ENCODE measurements at places on chromosomes 12 and 14.

DNA sequence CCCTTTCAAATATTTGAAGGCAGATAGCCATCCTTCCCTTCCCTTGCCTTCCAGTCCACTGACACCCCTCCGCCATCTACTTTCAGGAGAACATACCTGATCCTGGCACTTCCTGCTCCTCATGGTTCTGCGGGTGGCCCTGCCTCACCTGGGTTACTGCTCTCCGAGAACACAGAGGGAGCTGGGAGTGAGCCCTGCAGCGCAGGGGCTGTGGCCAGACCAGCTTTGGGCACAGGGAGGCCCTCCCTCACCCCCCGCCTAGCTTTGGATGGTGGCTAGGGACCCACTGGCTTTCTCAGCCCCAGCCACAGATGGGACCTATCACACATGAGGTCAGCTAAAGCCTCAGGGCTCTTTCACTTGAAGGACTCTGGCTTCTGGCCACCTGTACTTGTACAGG, 12.4 kb downstream of the IQSEC3 start:
- no peak for DNase-seq

DNA sequence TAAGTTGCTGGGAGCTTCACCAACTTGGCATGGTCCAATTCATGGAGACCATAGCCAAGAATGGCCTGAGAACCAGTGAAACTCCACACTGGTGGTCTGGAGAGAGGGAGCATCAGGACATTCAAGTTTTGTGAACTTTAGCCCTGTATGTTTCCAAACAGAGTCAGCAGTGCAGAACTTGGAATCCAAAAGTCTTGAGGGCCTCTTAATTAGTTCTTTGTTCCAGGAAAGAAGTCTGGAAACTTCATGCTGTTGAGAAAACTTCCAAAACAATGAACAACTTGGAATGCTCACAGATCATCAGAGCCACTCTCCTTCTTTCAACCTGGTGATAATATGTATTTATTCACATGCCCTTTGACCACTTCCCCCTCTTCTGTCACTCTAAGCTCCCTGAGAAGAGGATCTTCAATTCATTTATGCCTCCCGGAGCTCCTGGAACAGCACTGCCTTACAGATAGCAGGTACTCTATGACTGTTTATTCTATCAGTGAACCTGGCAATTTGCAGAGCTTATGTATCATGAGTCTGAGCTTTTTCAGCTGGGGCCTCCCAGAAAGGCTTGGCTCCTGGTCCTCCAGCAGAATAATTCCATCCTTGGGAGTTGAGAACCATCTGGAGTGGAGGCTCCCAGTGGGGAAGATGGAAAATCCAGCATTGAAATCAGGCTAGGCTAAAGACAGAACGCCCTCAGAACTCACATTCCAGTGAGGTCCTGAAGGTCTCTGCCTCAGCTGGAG, 191.4 kb downstream of the KTN1 start:
- no peak for DNase-seq

DNA sequence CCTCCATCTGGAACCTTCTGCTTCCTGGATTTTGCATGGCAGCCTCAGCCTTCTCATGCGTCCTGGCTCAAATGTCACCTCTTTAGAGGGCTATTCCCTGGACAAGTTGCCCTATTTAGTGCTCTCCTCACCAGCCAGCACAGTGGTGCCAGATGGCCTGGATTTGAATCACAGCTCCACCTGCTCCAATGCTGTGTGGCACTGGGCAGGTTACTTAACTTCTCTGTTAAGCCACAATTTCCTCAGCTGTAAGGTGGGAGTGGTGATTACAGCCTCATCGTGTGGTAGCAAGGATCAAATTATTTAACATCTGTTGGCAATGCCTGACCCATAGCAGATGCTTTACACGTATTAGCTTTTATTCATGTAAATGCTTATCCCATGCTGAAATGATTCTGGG, 16.7 kb upstream of the POP5 start:
- no peak for DNase-seq

- DNase-seq = no peak
Measured at GRCh38 chr14:66624336-66624937, 116.5 kb downstream of the GPHN start.

DNA sequence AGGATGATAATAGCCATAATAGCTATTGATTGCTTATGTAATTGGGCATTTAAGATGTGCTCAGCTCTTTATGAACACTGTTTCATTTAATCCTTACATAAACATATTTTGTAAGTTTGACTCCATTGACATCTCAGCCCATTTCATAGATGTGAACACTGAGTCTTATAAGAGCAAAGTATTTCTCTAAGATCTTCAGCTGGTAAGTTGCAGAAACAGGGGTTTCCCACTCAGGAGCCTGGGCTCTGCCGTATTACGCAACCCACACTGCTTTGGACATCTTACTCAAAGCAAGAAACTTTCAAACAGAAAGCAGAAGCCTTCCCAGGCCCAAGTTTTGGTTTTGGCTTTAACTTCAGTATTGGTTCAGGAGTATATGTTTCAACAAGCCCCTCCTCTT, 705.1 kb downstream of the MED13L start:
- DNase-seq = no peak

- no peak for DNase-seq
Measured at GRCh38 chr12:42090899-42091298, 53.8 kb downstream of the GXYLT1 start.

DNA sequence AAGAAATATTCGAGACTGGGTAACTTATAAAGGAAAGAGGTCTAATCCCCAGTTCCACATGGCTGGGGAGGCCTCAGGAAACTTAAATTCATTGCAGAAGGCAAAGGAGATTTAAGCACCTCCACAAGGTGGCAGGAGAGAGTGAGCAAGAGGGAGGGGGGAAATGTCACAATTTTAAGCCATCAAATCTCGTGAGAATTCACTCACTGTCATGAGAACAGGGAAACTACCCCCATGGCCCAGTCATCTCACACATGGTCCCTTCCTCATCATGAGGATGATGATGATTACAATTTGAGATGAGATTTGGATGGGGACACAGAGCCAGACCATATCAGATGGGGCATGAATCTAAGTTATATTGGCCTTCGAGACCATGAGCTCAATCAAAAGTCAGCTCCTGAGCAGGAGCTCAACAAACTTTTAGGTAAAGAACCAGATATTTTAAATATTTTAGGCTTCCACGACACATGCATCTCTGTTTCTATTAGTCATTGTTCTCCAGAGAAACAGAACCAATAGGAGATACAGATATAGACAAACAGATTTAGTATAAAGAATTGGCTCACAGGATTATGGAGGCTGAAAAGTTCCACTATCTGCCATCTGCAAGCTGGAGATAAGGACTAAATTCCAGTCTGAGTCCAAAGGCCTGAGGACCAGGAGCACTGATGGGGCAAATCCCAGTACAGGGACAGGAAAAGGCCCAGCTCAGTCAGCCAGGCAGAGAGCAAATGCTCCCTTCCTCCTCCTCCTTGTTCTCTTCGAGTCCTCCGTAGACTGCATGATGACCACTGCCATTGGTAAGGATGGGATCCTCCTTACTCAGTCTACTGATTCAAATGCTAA, 24.9 kb downstream of the DGLUCY start:
- DNase-seq = no peak

GRCh38 chr14:94408546-94409095, 20.2 kb upstream of the SERPINA1 start:
- no peak for DNase-seq

DNA sequence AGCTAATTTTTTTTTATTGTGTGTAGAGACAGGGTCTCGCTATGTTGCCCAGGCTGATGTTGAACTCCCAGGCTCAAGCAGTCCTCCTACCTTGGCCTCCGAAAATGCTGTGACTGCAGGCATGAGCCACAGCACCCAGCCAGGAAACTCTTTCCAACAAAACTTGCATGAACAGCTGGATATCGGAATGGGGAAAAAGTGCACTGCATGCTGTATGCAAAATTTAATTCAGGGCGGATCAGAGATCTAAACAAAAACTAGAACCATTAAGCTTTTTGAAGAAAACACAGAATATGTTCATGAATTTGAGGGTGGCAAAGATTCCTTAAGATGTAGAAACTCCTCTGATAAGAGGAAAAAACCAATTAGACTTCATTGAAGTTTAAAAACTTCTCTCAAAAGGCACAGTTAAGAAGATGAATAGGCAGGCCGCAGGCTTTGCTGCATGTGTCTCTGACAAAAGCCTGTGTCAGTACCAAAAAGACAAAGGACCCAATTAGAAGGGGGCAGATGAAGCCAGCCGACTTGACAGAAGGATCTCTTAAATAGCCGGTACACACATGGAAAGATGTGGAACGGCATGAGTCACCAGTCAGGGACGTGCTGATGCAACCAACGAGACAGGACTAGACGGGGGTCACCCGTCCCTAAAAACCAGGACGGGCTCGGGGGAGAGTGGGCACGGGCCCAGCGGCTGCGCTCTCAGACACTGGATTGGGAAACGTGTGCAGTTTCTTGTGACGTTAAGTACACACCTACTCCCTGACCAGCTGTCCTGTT, 34.8 kb upstream of the MMP17 start:
- no peak for DNase-seq

GRCh38 chr14:51276605-51277004, 36.6 kb downstream of the TMX1 start:
- no peak for DNase-seq

DNA sequence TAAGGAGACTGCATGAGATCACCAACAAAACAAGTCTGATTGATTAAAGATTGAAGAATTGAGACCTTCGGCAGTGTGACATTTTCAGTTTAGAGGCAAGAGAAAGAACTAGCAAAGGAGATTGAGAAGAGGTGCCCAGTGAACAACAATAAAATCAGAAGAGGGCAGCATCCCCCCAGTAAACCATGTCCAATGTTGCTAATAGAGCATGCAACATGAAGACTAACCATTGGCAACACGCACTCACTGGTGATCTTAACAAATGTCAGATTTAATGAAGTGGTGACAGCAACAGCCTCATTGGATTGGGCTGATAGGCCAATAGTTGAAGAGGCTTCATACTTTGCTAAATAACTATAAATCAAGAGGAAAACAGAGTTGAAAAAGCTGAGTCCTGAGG, 20.7 kb upstream of the TAS2R14 start:
- no peak for DNase-seq

GRCh38 chr12:5556946-5557673, 125.2 kb downstream of the NTF3 start:
- no peak for DNase-seq

DNA sequence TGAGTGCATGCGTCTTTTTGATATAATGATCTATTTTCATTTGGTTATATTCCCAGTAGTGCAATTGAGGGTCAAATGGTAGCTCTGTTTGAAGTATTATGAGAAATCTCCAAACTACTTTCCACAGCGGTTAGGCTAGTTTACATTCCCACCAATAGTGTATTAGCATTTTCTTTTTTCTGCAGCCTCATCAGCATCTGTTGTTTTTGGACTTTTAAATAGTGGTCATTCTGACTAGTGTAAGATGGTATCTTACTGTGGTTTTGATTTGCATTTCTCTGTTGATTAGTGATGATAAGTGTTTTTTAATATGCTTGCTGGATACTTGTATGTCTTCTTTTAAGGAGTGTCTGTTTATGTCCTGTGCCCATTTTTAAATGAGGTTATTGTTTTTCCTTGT, 3.7 kb upstream of the KLRC1 start:
- DNase-seq = no peak

DNA sequence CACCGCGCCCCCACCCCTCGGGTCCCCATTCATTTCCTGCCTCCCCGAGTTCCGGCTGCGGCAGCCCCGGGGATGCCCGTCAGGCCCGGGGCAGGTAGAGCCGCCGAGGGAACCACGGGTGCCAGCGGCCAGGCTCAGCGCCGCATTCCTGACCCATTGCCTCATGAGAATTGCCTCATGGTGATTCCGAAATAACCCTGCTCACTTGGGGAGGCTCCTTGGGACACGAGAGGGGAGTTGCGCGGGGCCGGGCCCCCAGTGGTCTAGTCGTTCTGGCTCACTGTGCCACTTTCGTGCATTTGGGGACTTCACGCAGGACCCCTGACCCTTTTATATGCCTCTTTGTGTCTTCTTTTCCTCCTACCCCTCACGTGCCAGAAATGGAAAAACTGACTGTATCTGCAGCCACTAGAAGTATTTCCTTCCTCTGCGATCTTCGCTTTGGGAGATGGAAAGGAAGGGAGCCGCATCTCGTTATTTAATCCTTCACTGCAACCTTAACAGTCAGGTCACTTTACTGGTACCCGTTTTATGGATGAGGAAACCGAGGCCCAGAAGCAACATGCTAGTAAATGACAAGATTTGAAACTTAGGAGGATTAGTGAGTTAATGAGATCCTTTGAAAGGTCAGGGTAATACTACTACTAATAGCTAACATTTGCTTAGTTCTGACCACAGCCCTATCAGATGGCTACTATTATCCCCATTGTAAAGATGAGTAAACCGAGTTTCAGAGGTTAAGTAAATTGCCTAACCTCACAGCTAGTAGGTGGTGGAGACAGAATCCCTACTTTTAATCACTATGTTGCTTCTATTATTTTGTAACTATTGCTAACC, 768 bp downstream of the PTPN11 start:
- peak; percentile 77 for DNase-seq

- no peak for DNase-seq
Measured at GRCh38 chr12:76041406-76041805, 9.8 kb upstream of the PHLDA1 start.

- DNase-seq = no peak
Measured at GRCh38 chr12:28223025-28223554, 32.8 kb downstream of the CCDC91 start.

DNA sequence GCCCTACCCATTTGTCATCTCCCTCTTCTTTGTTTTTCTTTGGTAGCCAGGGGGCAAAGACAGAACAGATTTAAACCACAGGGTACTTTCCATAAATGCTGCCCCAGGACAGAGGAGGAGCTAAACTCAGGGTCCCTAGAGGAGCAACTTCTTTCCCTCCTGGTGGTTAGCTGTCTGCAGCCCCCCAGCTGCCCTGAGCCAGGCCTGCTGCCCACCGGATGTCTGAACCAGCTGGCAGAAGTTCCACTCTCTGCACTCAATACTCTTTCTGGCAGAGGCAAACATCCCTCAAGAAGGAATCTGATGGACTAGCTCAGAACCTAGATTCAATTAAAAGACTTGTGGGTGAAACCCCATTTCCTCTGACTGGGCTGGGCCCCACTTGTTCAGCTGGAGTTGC, 10.7 kb downstream of the VDR start:
- no peak for DNase-seq

DNA sequence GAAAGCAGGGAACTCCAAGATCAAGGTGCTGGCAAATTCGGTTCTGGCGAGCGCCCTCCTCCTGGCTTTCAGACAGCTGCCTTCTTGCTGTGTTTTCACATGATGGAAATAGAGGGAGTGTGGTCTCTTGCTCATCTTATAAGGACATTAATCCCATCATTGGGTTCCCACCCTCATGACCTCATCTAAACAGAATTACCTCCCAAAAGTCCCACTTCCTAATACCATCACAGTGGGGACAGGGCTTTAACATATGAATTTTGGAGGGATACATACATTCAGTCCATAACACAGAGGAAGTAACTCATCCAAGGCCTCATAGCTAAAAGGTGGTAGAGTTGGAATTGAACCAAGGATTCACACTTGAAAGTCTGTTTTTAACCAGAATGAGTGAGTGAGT, 28.6 kb downstream of the DYRK2 start:
- DNase-seq = no peak
